Right cardiac atrium (tissue), 5 donors: ENCODE measurements at places on chromosomes 16 and 17. TPM values are rescaled to one million over a fixed set of nuclear protein-coding genes. Genes with fewer than 3 reads are reported as not detected.

Gene GDE1
- polyA plus RNA-seq: 72.9 TPM

Gene FA2H
- 0.52 TPM for polyA plus RNA-seq

Gene ESRP2
- polyA plus RNA-seq: 0.16 TPM

Gene HOXB9
- polyA plus RNA-seq: 0.02 TPM

Gene NCBP3
- 13.9 TPM for polyA plus RNA-seq

Gene HOXB5
- polyA plus RNA-seq: 0.14 TPM

Gene ACAP1
- 8.8 TPM for polyA plus RNA-seq

DNA sequence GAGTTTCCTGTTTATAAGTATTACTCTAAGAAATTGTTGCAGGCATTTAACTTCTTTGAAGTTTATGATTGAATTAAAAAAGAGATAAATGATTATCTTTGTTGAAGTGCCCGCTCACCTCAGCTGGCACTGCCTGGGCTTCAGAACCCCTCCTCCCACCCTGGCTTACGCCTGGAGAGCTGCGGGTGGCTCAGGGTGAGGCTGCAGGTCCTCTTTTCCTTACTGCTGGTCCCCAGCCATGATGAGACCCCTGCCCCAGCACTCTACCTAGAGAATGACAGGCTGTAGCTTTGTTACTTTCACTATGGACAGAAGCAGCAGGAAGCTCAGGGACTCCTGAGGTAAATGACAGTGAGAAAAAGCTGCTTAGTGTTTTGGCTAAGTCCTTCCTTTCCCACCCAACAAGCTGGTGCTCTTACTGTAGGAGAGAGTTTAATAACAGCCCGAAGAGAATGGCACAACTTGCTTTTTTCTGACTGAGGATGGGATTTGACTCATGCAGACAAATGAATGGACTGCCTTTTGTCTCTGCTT, 62.1 kb downstream of the EPN2 start:
- DNase-seq: no peak

GRCh38 chr16:88634141-88634993, 4.0 kb upstream of the IL17C start:
- peak; percentile 84 for DNase-seq

DNA sequence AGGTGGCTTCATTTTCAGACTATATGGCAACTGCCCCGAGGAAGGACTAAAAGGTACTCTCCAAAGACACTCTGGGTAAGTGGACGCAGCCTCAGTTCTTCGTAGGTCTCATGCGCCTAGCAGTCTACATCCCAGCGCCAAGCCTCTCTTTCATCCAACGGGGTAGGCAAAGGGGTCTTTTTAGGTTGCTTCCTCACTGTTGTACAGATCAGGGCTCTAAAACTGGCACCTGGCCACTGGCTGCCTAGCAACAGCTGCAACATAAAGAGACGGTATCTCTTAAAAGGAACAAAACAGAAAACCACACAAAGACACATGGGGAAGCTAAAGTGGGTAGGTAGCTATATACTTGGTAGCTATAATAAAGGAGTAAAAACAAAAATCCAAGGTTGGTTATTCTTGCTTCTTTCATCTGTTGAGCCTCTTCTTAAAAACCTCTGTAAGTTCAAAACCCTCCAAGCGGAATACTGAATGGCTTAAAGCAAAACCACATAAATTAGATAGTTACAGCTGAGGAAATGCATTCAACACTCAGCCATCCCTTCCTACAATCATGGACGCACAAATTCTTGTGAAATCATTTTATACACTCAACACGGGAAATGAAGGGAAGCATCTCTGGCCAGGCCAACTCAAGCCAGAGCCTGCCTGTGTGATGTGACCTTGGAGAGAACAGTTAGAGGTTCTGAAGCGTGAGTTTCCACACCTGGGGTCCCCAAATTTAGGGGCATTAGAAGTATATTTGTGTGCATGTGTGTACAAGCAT, 22.7 kb downstream of the CYTH1 start:
- peak; percentile 87 for DNase-seq

- DNase-seq: peak; percentile 16
These were observed 2.8 kb upstream of the ALDH3A2 start for GRCh38 chr17:19645734-19646201.

DNA sequence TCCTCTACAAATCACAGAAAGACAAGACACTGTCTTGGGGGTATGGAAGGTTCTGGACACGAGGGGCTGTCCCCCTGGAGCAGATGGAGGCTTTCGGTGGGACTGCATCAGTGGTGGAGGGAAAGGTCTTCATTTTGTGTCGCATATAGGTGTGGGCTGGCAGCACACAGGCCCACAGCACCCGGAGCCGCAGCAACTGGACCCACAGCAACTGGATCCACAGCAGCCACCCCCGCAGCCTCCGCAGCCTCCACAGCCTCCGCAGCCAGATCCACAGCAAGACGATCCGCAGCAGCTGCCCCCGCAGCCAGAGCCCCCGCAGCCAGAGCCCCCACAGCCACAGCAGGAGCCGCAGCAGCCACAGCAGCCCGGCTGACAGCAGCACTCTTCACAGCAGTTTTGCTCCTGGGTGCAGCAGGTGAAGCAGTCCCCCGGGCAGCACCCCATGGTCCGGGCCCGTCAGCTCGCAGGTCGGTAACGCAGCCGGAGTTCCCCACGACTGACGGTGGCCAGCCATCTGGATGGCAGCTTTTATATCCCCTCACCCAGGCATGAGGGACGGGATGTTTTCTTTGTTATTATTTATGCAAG, at the start of gene KRTAP17-1:
TSS of gene KRTAP17-1 (minus strand) at position 507 of the 591 bp plus-strand sequence. CDS start at position 447, 60 bp downstream.
- DNase-seq: no peak

GRCh38 chr17:38507921-38508569, 79.8 kb downstream of the ARHGAP23 start:
- DNase-seq: no peak

- DNase-seq: no peak
These were observed 18.9 kb downstream of the MMP15 start for GRCh38 chr16:58044266-58045019.

GRCh38 chr17:29753845-29754439, 131.2 kb upstream of the CORO6 start:
- no peak for DNase-seq

DNA sequence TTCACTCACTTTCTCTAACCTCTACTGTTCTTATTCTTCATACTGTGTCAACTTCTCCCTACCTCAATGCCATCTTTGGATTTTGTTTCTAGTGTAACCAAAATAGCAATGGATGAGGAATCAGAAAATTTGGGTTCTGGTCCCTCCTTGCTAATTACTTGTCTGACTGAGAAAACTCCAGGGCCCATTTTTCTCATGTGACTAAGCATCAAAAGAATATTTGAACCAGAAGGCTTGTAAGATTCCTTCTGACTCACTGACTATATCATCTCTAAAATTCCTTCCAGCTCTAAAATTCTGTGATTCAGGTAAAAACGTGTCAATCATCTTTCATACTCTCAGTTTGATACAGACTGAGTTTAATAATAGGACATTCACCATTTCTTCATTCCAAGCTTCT, 57.9 kb downstream of the BRIP1 start:
- DNase-seq: no peak

- DNase-seq: no peak
These were observed 478.6 kb downstream of the SLC39A11 start for GRCh38 chr17:72613806-72614292.

- no peak for DNase-seq
These were observed 19.5 kb downstream of the CNGB1 start for GRCh38 chr16:57951204-57951960.

DNA sequence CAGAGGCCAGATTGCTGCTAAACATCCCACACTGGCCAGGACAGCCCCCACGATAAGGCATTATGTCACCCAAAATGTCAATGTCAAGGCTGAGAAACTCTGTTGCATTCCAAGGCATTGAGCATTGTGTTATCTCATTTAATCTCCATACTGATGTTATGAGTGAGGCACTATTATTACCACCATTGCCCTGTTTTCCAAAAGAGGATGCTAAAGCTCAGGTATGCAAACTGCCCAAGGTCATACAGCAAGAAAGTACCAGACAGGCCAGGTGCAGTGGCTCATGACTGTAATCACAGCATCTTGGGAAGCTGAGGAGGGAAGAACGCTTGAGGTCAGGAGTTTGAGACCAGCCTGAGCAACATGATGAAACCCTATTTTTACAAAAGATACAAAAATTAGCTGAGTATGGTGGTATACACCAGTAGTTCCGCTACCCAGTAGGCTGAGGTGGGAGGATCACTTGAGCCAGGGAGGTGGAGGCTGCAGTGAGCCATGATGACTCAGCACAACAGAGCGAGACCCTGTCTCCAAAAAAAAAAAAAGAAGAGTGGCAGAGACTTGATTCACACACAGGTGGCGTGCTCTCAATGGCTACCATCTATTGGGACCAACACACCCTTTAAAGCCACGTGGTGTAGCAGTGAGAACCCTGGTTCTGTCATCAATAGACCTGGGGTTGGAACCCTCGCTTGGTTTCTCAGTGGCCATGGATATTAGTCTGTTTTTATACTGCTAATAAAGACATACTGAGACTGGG, 58.8 kb upstream of the GRIN2A start:
- no peak for DNase-seq

DNA sequence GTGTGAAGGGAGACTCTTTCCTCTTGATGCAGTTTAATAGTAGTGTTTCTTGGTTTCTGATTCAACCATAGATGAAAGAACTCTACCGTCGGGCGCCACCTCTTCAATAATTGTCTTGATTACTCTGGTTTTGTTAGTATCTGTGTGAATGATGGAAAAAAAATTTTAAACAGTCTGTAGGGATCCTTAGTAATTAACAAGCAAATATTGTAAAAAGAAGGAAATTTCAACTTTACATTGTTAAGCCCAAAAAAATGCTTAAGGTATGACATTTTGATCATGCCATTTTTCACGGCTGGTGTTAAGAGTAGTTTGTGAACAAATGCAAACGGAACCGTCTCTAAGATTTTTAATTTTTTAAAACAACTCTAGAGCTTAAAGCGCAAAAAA, 4.1 kb downstream of the KRT10 start:
- DNase-seq: no peak

DNA sequence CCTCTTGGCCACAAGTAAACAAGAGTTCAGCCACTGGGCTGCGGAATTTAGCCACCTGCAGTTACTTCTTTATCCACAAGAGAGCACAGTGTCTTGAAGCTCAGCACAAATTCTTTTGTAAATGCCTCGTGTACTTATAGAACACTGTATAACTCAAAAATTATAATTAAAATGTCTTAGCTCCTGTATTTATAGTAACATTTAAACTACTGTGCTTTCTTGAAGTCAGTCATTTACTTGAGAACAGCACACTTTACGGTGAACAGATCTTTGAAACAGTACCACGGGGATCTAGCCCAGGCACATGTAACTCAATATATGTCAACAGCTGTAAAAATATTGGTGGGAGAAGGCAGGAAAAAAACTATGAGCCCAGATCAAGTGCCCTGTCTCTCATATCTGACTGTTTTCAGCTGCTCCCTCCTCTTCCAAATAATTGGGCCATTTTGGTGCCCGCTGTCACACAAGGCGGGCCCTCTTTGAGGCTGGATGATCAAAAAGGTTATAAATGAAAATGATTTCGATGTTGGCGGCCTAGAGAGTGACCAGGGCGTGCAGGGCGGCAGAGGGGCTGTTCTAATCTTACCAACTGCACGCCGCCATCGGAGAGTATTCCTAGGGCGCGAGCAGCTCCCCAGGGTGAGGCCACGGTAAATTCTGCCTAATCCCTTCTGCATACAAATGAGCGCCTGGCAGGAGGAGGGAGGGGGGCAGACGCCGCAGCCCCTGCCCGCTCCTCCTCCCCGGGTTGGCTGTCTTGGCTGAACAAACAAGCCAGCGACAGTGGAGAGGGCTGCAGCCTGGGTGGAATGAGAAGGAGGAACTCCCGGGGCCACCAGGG, 183.2 kb downstream of the C16orf78 start:
- DNase-seq: no peak

DNA sequence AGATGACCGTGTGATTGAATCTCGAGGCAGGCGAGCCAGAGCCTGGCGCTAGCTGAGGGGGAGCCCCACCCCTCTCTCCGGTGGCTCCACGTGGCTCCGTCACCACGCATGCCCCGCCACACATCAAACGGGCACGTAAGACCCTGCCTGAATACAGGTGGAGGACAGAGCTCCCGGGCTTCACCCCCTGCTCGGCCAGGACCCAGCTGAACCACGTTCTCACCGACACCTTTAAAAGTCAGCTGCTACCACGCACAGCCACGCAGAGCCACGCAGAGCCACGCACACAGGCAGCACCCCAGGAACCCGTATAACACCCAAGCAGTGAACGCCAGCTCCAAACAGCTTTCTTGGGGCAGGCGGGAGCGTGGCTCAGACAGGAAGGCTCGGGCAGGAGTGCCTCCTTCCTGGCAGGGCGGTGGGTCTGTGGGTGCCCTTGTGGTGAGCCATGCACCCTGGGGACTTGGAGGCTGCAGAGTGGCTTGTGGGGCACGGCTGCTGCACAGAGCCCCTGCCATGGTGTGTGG, 4.4 kb downstream of the TMEM204 start:
- no peak for DNase-seq

- no peak for DNase-seq
These were observed 1.2 kb downstream of the HS3ST4 start for GRCh38 chr16:25692742-25693508.

GRCh38 chr16:84881702-84882521, 62.1 kb downstream of the CRISPLD2 start:
- DNase-seq: no peak

DNA sequence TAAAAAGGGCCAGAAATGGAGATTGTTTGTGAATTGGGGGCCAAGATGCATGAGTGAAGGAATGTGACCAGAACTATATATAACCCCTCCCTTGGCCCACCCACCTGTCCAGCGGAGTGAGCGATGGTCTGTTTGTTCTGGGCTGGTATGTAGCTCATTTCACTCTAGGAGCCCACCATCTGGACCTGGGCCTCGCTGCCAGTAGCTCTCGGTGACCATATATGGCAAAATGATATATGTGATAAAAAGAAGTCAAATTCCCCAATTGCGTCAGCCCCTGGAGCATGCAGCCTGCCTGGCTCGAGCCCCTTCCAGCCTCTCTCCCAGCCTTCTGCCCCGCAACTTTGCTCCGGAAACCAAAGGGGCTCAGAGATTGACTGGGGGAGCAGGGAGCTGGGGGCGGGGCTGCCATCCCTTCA, 47.3 kb downstream of the CCDC42 start:
- DNase-seq: peak; percentile 65

DNA sequence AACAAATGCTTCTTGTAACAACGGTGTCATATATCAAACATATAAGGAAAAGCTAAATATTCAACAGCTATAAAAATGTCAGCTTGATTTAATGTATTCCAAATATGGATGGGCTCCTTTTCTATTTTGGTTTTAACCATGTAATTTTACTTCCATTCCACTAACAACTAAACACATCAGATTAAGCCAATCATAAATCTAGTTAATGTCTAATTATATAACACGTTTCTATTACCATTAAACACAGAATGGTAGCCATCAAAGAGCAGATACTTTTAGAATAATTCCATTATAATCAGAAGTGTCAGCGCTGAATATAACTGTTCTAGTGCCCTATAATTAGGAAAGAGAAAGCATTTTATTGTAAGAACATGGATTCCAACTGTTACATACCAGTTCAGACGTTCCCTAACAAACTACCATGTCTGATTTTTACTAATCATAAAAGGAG, 10.0 kb downstream of the CMC2 start:
- no peak for DNase-seq
